Epithelial cell of prostate (primary cell): ENCODE measurements at places on chromosomes 4 and X.

DNA sequence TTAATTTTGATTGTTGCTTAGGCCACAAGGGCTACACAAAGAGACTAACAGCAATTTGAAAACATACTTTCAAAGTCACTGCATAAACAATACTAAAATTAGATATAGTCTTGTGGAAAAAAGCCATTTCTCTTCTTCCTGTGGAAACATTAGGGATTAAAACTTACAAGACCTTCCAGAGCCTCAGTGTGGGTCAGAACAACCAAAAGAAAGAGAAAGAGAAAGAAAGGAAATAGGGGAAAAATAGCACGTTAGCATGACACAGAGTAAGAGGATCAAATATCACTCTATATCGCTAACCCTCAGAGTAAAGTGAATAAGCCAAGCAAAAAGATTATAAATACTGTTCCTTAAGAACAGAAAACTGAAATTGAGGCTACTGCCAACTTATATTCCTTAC is 127.8 kb upstream of the DIAPH2 start:
- no peak for DNase-seq

DNA sequence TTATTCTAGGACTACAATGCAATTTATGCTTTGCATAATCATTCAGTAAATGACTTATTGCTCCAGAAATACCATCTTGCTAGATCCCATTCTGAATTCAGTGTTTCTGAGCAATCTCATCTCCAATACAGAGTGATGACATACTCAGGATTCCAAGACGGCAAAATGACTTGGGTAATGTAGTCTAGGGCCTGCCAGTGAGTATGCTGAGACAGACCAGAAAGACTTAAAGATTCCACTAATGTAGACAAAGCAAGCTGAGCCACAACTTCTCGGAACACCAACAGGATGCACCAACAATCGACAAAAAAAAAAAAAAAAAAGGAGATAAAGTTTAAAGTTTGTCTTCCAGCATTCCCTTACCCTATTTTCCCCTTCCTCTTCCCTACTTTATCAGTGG is 919 bp upstream of the SEC24B start:
- no peak for DNase-seq

DNA sequence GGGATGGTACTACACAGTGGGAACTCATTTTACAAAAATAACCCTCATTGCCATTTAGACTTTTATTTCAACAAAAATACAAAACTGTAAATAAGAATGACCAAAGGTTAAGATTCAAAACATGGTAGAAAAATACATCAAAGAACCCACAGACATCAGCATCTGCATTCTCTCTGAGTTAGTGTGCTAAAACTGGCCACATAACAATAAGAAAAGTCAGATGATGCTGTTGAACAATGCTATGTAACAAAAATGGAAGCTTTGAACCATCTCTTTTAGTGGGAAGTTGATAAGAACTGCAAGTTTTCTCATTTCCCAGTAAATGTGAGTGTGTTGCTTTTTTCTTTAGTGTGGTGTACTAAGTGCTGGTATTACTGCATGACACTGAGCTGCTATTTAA is 888.4 kb upstream of the EPHA5 start:
- DNase-seq: no peak

- DNase-seq: no peak
Measured at GRCh38 chrX:40945361-40945713, 139.9 kb upstream of the USP9X start.

DNA sequence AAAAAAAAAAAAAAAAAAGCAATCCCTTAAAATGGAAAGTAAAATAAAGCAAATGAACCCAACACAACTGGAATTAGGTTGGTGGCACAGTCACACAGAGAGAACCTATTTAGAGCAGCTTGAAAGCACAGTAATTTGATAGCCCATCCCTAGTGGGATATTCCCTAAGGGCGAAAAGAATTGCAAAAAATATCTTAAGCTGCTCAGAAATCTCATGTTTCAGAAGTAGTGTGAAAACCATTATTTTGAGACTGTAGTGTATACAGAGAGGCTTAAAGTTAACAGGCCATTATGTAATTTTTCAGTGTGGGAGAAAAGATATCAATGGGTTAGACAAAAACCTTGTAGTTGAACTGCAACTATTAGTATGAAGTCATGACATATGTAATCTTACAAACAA is 40.0 kb upstream of the DHX15 start:
- no peak for DNase-seq
